ENCODE measurements at places on chromosomes 7 and 10.

DNA sequence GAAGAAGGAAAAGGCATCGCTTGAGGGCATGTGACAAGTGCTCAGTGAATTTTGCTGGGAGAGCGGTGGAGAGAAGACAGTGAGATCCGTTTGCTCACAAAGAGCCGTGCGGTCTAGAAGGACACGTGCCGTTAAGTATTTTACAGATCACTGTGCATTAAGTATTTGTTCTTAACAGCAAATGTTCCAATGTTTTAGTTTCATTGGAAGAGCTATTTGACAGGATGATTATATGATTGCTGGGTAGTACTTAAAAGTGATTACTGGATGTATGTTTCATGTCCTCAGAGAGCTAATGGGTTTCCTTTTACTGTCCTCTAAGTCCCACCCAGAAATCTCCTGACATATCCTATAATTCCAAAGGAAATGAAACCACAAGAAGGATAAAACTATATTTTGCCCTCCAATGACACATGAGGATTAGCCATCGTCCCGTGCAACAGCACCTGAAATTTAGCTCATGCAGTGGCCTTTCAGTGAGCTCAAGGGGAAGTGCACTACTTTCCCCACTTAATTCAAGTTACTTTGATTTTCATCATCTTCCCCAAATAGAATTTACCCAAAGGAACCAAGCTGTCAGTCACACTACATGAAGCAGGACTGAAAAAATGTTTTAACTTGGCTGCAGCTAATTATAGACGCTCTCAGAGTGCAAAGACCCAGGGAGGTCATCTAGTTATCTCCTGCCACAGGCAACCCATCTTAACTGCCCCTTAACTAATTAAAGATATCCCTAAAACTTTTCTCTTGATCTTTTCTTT lies 80.3 kb downstream of the KLF6 start:
- no peak for DNase-seq

- DNase-seq, result no peak
These were observed 280.3 kb downstream of the USP6NL start for GRCh38 chr10:11331046-11331577.

DNA sequence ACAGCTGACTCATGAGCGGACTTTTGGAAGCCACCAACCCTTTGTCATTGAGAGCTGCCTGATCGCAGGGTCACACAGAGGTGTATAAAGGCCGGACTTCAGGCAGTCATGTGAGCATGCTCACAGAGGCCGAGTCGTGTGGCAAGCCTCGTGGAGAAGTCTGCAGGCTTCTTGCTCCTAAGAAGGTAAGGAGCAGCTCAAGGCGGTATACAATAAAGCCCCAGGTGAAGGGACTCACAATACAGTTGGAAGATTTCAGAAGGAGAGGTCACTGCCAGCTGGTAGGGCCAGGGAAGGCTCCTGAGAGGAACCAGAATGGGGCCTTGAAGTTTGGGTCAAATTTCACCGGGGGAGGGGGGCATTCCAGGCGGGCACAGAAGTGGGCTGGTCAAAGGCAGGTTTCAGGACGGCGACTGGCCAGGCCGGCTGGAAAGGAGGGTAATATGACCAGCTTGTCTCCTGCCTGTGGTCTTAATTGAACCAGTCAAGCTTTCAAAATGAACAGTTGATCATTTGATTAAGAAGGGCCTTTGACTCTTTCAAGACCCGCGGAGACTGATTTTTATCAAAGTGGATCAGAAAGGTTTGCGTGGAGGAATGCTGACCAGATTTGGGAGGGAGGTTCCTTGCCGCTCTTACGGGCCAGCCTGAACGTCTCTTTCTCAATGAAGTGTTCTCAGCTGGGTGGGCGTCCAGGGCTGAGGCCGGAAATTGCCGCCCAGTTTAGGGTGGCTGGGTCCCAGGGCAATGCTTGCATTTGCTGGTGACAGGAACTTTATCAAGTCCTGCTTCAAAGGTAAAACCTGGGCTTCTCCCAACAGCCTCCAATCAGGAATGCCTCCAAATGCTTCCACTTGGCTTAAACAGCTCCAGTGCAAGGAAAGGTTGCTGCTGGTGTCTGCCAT lies 178.6 kb downstream of the EMX2 start:
- DNase-seq, result no peak

- no peak for DNase-seq
These were observed 75.8 kb downstream of the DNAJB6 start for GRCh38 chr7:157412491-157413180.

DNA sequence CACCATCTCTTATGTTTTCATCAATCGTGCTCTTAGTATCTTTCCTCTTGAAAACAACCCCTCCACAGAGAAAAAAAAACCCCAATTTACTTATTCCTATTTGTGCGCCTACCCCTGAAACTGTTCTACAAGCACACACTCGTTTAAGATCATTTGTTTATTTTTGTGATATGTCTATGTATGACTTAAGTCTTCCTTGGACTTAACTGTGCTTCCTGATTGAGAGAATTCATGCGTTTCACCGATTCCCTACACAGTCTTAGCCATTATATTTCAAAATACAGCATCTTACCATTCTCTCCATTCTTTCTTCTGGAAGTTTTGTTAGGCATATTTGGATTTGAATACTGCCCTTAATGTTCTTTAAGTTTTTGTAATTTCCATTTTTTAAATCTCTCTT lies 159.4 kb downstream of the MLLT10 start:
- DNase-seq, result no peak

- DNase-seq, result no peak
These were observed 40.6 kb downstream of the OSBPL3 start for GRCh38 chr7:24939416-24939815.

DNA sequence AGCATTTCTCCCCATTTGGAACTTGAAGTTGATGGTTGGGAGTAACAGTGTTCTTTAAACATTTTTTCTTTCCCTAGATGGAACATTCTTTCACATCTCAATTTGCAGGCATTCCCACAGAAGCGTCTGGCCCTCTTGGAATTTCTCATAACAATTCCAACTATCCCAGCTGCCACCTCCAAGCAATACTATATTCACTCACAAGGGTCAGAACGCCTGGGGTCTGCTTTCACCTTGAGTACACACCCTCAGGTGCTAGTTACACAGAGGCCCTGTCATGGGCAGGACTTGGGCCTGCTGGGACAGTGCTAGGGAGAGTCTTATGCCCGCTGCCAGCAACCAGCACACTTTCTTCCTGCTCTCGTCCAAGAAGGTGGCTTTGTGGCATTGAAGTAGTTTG lies 136.5 kb downstream of the JCAD start:
- no peak for DNase-seq

DNA sequence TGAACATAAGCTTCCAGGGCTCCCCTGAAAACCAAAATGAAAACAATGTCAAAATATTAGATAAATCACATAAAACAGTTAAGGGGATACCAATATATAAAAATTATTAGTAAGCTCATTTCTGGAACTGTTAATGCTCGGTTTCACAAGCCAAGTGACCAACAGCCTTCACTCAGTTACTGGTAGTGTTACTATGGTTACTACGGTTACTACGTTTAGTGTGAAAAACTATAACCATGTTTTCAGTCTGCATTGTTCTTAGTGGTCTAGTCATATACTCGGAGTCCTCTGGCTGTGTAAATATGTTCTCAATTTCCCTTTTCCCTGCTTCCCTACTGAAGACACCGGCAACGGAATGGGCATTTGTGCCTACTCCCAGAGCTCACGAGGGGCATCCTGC lies 34.8 kb downstream of the HBP1 start:
- DNase-seq, result no peak

DNA sequence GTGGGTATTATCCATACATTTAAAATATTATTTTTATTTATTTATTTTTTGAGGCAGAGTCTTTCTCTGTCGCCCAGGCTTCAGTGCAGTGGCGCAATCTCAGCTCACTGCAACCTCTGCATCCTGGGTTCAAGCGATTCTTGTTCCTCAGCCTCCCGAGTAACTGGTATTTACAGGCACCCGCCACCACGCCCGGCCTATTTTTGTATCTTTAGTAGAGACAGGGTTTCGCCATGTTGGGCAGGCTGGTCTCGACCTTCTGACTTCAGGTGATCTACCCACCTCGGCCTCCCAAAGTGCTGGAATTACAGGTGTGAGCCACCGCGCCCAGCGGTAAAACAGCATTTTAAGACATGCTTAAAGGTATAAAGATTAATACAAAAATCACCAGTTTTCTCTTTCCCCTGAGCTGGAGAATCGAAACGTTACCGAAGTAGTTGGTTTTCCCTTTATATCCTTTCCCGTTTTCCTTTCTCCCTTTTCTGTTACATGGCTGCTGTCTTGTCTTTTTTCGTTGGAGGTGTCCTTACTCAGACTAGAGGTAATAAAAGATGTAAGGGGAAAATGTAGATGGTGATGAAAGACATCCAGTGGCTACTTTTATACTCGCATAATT lies 1.7 kb downstream of the ARL5B start:
- DNase-seq, result no peak

DNA sequence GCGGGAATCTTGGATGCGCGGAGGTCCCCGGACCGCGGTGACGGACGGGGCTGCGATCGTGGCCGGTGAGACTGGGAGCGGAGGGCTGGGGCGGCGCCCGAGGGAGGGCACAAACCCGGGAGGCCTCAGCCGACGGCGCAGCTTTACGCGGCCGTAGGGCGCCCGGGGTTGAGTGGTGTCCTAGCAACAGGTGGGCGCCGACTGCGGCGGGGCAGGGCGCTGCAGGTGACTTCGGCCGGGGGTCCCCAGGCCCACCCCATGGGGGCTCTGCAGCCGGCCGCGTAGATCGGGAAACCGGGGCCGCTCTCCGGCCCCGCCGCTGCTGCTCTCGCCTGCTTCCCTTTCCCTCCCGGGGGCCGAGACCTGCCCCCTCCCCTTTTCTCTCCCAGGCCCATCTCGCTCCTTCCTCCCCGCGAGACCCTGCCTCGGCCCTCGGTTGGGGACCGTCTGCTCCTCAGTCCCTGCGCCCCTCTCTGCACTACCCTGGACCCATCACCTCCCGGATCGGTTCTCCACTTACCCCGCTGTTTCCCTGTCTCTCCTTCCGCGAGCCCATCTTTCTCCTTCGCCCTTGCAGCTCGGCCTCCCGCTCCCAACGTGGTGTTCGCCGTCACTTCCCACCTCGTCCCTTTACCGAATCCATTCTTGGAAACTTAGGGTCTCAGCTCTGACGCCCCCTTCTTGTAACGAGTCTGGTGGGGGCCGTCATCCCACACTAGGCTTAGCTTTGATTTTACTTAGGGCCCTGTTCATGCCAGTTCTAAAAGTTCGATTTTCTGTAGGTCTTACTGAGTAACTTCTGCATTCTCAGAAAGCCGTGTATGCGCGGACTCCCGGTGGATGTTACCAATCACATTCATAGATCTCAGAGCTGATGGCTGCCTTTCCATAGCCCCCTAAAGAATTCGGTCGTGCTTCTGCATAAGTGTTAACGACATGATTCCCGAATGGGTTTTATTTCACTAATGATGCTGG lies 18.5 kb upstream of the ACBD5 start:
- DNase-seq, result no peak

DNA sequence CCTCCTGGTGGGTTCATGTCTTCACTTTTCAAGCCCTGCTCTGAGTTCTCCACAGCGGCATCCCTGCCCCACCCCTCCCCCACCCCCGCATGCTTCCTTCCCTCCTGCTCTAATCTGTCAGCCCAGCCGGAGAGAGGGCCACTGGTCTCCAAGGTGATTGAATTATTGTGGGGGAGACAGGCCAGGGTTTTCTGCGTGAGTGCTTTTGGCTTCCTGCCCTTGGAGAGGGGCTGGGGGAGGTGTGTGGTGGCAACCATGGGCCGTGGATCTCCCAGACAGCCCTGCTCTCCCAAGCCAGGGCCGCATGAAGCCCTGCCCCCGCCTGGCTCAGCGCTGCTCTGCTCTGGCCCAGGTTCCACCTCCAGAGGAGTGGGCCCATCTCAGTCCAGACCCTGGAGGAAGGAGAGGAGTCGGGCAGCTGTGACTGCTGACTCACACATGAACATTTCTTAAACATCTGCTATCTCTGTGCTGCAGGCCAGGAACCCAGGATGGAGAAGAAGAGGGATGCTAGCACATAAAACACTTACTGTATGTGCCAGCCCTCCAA lies 109.9 kb downstream of the ZMIZ1 start:
- no peak for DNase-seq

DNA sequence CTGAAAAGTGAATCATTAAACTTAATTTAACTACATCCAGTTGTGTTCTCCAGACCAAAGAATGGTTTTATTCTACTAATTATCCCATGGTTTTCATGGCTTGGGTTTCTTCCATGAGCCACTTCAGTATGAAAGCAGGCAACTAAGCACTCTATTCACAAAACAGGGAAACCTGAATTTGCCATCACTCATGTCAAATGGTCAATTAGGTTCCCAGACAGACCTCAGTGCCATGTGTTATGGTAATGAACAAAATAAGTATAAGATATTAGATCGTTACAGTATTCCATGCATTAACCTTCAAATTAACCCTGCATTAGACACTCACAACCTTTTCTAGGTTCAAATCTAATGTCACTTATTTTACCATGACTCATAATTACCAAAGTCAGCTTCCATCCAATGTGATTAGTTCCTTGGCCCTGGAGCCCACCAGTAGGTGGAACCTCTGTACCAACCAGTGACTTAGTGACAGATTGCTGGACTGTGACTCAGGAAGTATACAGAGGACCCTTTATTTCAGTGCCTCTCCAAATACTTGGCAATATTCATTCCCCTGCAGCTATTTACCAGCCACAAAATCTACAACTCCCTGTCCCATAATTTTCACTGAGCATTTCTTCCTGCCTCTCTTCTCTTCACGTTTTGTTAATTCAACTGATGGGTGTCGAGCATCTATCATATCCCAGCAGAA lies 1270.2 kb upstream of the SORCS1 start:
- no peak for DNase-seq

DNA sequence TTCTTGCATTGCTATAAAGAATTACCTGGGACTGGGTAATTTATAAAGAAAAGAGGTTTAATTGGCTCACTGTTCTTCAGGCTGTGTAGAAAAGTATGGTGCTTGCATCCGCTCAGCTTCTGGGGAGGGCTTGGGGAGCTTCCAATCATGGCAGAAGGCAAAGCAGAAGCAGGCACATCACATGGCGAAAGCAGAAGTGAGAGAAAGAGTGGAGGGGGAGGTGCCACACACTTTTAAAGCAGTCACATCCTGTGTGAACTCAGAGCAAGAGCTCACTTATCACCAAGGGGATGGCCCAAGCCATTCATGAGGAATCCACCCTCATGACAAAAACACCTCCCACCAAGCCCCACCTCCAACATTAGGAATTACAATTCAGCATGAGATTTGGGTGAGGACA lies 303.5 kb downstream of the OTUD1 start:
- DNase-seq, result peak; percentile 44

- DNase-seq, result no peak
These were observed 56.1 kb downstream of the DGKB start for GRCh38 chr7:14846405-14846804.

- DNase-seq, result peak; percentile 84
These were observed 24.9 kb upstream of the ADO start for GRCh38 chr10:62779487-62780248.

DNA sequence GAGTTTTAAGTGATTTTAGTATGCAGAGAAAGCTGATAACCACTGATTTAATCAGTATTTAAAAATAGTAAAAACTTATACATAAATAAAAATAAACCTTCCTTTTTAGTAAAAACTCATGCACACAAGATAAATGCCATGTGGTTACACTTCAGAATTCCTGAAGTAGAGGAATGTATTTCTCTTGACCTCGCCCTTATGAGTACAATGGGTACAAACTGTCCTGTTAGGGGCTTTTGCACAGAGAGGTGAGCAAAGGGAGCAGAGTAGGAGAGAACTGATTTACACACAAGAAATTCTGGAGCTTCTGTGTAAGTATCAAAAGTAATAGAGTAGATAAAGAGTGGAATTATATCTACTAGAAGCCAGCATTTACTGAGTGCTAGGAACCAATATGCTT lies 279.6 kb downstream of the PPP1R3A start:
- DNase-seq, result no peak

GRCh38 chr10:120953897-120954296 lies 102.7 kb downstream of the WDR11 start:
- no peak for DNase-seq
